ENCODE measurements at places on chromosomes 3 and 15. TPM values are rescaled to one million over a fixed set of nuclear protein-coding genes. Genes with fewer than 3 reads are reported as not detected.

The PP2D1 gene
- total RNA-seq = not detected

The ANO10 gene
- total RNA-seq = 16.0 TPM

The CORO2B gene
- total RNA-seq = 11.9 TPM

The ZNF35 gene
- total RNA-seq = 7.2 TPM

The SLCO2A1 gene
- total RNA-seq = 2.3 TPM

The PLXNA1 gene
- total RNA-seq = 22.8 TPM

The GABRG3 gene
- total RNA-seq = not detected

Data from epithelial cell of alveolus of lung (primary cell).